Cardiac fibroblast (primary cell): ENCODE measurements at places on chromosomes 3 and 15.

DNA sequence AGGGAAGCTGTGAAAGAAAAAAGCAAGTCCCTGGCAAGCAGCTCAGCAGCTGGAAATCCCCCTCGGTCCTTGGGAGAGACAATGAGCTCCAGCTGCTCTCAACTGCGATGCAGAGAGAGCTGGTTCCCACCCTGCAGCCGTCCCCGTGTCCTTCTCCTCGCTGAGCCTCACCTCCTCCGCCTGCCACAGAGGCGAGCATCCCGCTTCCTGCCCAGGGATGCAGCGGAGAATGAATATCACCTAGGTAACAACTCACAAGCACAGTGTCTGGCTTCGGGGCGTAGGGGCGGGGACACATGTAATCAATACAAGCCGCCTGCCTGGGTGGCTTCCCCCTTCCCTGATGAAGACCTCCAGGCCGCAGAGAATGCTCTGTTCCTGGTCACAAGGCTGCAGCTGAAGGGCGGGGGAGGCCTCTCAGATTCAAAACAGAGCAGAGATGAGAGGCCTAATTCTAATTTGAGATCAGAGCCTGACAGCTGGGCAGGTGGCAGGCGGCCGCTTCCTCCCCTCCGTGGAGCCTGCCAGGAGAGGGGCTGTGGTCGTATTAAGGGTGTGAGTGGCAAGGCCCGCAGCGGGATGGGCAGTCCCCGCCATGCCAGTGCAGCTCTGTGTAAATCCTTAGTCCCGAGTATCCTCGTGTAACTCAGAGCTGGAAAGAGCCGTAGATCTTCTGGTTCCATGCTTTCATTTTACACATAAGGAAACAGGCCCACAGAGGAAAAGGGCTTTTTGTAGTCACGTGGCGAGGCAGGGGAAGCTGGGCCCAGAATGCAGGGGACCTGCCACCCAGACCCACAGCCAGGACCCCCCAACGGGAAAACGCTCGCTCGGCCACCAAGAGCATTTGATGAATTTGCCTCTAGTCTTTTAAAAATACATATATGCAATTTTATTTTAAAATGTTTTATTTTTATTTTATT, 24.3 kb downstream of the ZDHHC19 start:
- DNase-seq: no peak

GRCh38 chr3:179732661-179733348, 80.0 kb downstream of the USP13 start:
- DNase-seq: no peak

GRCh38 chr3:186097663-186098451, 11.0 kb downstream of the ETV5 start:
- DNase-seq: peak; percentile 92

DNA sequence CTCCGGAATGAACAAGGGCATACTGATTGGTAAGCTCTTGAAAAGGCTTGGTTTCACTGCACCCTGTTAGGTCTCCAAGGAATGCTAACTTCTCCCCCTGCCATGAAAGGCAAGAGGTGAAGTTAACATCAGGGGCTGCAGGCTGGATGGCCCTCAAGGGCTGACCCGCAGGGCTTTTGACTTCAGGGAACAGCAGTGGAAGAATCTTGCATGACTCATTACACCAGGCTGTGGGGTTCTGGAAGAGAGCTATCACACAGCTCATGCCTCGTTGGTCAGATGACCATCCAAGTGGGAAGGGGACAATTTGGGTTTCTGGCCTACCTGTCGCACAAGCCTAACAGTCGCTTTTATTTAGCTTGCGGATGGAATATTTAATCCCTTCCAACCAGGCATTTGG, 23.6 kb upstream of the ATG7 start:
- DNase-seq: no peak

DNA sequence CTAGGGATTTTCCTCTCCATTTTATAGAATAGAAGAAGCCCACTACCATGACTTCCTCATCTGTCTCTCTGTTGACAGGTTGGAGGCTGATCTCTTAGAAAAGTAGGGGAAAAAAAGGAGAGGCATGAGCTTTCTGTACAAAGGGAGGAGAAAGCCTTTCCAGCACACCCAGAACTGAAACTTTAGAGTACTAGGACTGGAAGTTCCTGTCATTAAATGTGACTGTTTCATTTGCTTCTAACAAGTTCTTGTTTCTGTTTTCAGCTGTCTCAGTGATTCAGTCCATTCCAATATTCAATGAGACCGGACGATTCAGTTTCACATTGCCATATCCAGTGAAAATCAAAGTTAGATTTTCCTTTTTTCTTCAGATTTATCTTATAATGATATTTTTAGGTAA, 39.0 kb downstream of the INTS14 start:
- DNase-seq: no peak

GRCh38 chr15:40335938-40336743, 4.6 kb downstream of the CCDC9B start:
- DNase-seq: peak; percentile 43
